Activated CD4-positive, alpha-beta T cell treated with anti-CD3 and anti-CD28 coated beads, Interleukin-2, amount 50 U/mL, for 1 hour (primary cell): ENCODE measurements at places on chromosomes 1 and 21.

- no peak for DNase-seq
Measured at GRCh38 chr1:213956295-213956770, 31.4 kb upstream of the PROX1 start.

DNA sequence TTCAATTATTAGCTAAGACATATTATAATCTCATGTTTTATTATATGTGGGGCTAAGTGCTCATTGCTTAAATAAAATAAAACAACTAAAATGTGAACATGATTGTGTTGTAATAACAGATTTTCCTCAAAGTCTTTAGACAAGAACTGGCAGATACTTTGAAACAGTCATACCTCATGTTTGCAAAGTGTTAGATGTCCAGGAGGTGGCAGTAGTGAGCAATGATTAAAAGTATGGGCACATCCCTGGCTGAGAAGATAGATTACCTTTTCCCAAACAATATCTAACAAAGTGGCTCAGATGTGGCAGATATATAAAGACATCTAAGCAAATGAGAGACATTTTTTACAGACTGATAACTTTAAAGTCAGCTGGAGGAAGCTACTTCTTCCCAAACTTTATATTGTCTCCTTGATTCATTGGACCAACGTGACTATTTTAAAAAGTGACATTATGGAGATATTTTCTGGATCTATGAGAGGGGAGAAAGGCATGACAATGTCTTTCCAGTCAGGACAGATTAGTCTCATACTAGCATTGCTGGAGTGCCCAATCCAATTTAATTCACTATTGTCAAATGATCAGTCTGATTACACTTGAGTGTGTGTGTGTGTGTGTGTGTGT is 269.8 kb downstream of the S1PR1 start:
- DNase-seq, result peak; percentile 15

DNA sequence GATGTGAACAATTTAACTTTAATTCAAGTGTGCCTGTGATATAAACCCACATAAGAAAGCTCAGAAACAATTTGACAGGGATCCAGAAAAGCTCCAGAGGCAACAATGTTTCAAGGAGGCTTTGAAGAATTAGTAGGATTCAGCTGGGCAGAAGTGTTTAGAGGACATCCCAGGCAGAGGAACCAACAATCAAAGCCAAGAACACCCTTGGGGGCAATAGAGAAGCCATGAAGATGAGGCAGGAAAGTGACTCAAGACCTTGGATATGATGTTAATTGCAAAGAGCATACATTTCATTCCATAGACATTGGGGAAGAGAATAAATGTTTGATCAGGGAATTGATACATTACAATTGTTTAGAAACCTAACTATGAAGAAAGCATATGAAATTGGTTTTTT is 280.3 kb downstream of the LTN1 start:
- DNase-seq, result no peak

- DNase-seq, result no peak
Measured at GRCh38 chr1:64392109-64392508, 77.8 kb upstream of the CACHD1 start.

DNA sequence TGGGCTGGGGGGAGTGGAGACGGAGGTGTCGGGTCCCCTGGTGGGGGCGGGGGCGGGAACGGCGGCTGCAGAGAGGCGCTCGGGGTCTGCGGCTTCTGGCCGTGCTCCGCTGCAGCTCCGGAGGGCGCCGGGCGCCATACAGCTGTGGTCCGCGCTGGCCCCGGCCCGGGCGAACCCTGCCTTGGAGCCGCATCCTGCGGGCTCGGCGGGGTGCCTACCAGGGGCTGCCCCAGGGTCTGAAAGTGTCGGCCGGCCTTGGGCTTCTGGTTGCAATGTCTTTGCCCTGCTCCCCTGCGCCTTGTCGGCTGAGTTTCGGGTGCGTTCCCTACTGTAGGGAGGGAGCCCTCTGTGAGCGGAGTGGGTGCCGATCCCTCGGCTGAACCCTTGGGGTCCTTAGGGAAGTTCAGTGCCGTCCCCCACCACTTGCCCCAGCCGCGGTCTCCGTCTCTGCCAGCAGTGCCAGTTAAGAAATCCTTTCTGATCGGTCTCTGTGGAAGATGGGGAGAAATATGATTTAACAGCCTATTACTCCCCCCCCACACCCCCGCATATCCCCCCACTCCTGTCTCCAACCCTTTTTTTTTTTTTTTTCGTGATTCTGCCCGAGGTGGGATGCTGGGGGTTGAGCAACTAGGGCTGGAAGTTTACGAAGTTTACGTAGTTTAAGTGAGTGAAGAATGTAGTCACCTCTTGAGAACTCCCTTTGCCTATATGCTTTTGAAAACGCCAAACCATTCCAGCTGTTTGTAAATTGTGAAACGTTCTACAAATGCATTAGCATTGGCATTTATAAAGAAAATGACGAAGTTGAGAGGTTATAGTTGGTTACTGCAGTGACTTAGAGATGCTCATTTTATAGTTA is 588 bp downstream of the NEXN start:
- peak; percentile 0 for DNase-seq

- no peak for DNase-seq
Measured at GRCh38 chr1:206004826-206005225, 1.6 kb upstream of the RAB7B start.

DNA sequence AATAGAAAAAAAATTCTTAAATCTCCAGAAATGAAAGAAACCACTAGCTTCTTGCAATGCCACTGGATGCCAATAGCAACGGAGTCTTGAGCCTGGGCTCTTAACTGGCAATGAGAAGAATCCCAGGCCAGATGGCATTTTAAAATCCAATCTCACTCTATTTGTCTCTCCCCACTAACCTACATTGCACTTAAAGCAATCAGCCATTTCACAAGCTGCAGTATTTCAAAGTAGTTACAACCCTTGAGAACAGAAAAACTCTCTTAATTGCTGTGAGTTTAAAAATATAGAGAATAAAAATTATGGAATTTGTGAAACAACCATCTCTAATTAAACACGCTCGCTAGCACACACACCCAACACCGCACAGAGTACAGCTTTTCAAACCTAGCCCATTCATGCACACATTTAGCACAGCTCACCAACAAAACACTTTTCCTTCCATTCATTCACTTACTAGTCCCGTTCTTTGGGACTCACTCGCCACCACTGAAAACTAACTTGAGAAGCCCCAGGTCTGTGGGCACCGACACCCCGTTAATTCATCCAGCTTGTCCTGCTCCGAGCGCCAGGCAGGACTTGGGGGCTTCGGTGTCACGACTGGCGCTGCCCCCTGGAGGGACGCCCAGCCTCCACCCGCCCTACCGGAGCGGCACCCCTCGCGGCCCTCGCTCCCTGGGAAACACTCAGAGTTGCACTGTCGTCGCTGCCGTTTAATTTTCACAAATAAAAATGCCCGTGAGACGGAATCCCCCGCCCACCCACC is 1.0 kb downstream of the DDAH1 start:
- DNase-seq, result no peak
